Stimulated activated CD4-positive, alpha-beta T cell treated with anti-CD3 and anti-CD28 coated beads, TNF-alpha, amount 100 ng/mL, for 1 hour (primary cell): ENCODE measurements at places on chromosomes 5 and 9.

- DNase-seq, result no peak
Measured at GRCh38 chr5:16618138-16618897, 1.5 kb upstream of the RETREG1 start.

- DNase-seq, result no peak
Measured at GRCh38 chr5:72814104-72814503, 2.4 kb upstream of the TNPO1 start.

DNA sequence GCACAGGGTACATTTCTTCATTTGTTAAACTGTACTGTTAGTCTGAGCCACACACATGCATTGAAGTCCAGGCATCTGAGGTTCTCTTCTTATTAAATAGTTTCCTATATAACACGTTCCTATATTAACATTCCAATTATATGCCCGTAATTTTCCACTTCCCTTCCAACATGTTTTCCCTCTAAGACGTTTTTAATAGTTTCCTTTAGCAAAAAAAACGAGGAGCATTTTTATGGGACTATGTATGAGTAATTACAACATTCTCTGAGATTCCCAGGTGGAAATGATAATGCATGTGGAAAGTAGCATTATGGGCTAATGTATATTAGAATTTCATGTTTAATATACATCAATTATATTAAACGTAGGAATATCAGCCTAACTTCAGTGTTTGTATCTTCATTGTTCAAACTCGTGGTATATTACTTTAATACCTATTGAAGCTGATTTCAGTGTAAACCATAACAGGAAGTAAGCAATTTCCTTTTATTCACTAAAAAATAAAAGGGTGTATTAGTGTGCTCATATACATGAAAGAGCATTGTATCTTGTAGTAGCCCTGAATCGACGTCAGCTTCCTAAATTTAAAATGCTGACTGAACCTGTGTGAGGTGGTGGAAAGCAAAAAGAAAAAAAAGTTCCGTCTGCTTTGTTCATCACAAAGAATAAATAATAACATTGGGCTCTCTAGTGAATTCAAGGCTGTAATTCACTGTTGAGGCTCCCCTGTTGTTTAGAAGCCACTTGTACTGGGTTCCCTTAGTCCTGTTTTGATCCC lies 11.3 kb downstream of the SMARCA2 start:
- no peak for DNase-seq

DNA sequence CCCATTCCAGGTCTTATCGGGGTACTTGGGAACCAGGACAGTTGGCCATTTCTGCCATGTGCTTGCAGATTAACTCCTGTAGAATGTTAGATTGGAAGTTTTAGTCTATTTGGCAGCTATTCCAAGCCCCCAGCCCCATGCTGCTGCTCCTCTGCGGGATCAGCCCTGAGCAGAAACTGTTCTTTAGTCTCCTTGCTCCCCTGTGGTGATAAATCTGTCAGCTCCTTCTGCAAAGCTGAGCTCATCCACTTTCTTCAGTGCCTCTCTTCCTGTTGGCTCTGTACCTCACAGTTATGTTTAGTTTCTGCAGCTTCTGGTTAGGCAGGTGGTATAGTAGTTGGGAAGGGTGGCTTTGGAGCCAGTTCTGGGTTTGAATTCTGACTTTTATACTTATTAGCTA lies 170.4 kb downstream of the GRIA1 start:
- DNase-seq, result no peak

DNA sequence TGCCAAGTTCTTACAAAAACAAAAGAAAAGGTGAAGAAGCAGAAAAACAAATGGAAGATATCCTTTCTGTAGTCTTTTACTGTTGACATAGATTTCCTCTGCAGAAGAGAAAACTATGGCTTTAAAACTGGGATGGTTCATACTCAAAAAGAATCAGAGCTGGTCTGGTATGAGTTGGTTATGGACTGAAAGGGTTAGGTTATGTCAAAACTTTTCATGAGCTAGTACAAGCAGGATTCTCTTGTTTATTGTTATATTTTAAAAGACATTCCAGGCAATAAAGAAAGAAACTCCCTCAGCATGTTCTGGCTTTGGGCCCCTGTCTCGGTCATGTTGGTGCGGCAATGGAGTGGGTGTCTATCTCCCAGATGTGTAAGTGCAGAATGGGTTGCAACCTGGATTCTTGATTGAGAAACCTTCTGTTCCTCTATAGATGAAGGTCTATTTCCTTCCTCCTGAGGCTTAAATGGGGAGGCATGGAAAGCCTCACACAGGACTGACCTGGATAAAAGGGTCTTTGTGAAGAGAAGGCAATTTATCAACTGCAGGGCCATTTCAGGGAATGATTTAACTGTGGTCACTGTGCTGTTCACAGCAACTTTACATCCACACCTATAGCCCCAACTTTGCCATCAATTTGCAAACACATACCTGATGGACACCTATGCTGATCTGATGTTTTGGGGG lies 209.6 kb upstream of the TNC start:
- no peak for DNase-seq

GRCh38 chr5:142830241-142831008 lies 60.2 kb downstream of the ARHGAP26 start:
- no peak for DNase-seq

DNA sequence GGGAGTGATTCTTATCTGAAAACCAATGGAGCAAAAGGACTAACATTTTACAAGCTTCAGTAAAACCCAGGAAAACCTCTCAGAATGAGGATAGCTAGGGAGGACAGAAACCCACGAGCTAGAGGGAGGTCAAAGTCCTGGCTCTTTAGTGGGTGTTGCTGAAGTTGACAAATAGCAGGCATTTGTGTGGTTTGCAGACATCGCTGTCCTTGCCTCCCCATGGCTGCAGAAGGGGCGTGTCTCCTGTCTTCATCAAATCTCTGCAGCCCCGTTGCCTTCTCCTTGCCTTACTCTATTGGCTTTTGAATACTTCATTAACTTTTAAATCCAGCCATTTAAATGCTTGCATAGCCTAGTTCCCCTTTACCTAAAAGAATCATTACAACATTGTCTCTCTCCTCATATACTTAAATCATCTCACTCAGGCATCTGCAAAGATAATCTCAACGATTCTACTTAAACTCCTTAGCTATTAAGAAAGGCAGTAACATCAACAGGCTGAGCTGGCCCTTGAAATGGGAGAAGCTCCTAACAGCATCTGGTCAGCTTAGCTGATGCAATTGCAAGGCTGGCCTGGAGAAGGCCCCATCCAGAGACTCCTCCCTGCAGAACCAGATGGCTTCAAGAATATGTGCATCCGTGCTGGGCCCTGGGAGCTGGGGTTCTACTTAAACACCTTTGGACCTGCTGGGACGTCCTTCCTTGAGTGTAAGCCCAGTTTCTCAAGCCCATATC lies 152.8 kb upstream of the TAS2R1 start:
- DNase-seq, result no peak

- peak; percentile 21 for DNase-seq
Measured at GRCh38 chr9:87725900-87726709, at the start of gene CTSL. Gene CTSL (plus strand): TSS chr9:87726119. CDS start chr9:87727604, 1,485 bp downstream.

GRCh38 chr9:126375386-126375785 lies 48.8 kb downstream of the MVB12B start:
- no peak for DNase-seq

- DNase-seq, result no peak
Measured at GRCh38 chr9:20940447-20941173, 90.8 kb downstream of the HACD4 start.

- no peak for DNase-seq
Measured at GRCh38 chr5:149666212-149666852, 63.8 kb upstream of the PPARGC1B start.

- no peak for DNase-seq
Measured at GRCh38 chr9:86252870-86253269, 6.6 kb downstream of the C9orf153 start.

DNA sequence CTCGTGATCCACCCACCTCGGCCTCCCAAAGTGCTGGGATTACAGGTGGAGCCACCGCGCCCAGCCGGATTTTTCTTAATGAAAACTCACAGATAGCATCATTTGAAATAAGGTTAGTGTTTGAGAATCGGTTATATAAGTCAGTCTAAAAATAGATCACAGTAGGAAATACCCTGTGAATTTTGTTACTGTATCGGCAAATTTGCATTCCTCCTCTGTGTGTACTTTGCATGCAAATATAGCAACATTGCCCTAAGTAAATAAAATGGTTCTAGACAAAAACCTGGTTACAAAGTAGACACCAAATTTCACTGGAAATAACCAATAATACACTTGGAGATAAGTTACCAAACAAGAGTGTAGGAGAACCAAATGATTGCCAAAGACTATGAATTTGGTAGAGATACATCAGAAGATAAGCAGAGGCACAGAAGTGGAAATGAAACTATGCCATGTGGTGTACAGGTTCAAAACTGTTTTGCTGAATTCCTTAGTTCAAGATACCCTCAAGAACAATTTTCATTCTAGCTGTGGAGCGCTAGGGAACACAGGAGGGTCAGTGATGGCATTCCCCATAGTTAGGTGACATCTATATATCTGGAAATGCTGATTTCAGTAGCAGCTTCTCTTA lies 58.1 kb downstream of the ICE1 start:
- no peak for DNase-seq
